ENCODE measurements at places on chromosomes 4 and X. TPM values are rescaled to one million over a fixed set of nuclear protein-coding genes. Genes with fewer than 3 reads are reported as not detected.

DNA sequence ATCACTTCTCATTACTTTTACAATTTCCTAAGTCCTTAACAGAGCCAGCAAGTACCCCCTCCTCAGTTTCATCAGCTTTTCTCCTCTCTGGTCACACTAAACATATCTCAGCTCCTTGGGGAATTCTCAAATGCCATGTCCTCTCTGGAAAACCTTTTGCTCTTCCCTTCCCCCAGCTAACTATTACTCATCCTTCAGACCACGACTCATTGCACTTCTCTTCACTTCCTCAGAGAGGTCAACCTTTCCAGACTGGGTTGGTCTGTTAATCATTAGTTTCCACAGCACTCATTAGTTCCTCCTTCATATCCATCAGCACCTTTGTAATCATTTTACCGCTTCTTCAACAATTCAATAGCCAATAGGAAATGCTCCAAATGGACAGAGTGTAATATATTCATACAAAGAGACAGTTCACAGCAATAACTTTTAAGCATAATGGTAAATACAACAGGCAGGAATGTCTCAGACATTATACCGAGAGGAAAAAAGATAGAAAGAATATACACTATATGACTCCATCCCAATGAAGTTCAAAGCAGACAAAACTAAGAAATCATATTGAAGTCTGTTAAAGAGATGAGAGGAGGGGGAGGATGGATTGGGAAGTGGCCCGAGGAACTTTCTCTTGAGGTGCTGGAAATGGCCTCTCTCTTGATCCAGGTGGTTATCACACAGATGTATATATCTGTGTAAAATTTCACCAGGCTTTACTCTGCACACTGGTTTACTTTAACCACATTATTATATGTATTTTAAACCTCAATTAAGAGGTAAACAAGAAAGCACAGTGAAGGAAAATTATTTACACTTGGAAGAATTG is 39.6 kb downstream of the DDX60L start:
- no peaks in the 10 kb centered on the region for H3K4me1 ChIP-seq
- no peak overlapping the region for H3K27ac ChIP-seq
- peak; percentile 20 for DNase-seq
- no peak overlapping the region for H3K4me3 ChIP-seq
- H3K36me3 ChIP-seq = no peaks in the 10 kb centered on the region

GRCh38 chr4:85717351-85717750 is 242.4 kb downstream of the ARHGAP24 start:
- H3K4me1 ChIP-seq = no peaks in the 10 kb centered on the region
- H3K4me3 ChIP-seq = no peak overlapping the region
- H3K27ac ChIP-seq = no peak overlapping the region
- no peaks in the 10 kb centered on the region for H3K36me3 ChIP-seq
- H3K27me3 ChIP-seq = no peaks in the 10 kb centered on the region

GRCh38 chrX:107537815-107538214 is 88.4 kb downstream of the FRMPD3 start:
- no peaks in the 10 kb centered on the region for H3K36me3 ChIP-seq
- H3K4me1 ChIP-seq = no peaks in the 10 kb centered on the region
- peak; percentile 30 for DNase-seq
- no peak overlapping the region for H3K27ac ChIP-seq

DNA sequence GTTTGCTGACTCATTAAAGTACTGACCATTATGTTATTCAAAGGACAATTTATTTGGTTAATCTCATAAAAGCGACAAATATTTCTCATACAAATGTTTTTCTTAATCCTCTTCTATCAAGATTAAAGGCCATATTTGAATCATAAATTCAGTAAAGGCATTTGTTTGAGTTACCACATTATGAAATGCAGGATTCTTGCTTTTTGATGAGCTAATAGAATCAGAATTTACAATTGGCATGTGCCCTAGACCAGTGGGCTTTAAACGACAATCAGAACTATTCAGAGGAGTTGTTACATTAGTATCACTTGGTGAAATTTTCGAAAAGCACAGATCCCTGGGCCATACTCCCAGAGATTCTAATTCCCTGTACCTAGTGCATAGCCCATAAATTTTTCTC is 55.3 kb downstream of the KLHL4 start:
- H3K4me1 ChIP-seq = no peaks in the 10 kb centered on the region
- no peak overlapping the region for H3K27ac ChIP-seq
- no peaks in the 10 kb centered on the region for H3K36me3 ChIP-seq
- no peaks in the 10 kb centered on the region for H3K27me3 ChIP-seq

DNA sequence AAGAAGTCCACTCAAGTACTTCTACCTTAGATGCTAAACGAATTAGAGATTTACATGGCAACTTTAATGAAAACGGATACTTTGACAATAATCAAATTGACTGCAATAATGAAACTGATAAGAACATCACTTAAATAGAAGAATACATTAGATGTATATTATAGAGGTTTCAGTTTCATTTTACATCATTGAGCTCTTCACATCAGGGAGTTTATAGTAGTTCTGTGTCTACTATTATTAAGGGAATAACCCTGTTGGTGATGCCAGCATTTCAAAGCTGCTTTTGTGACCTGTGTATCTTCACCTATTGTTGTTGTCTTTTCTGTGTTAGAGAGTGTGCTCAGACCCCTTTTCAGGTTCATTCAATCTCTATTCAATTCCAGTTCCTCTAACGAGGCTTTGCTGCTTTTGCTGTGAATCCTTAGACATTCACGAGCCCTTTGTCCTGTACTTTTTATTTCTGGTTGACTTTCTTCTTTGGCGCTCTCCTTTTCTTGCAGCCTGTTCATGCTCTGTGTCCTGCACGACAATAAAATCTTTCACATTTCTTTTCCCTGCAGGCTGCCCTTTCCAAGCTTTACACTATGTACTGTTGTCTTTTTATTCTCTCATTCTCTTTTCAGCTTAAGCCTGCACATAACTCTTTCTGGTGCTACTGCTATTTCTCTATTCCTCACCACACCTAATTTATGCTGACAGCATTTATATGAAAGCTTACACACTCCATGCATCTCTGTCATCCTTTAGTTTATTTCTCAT is 232.1 kb downstream of the CPE start:
- H3K36me3 ChIP-seq = no peaks in the 10 kb centered on the region
- H3K4me1 ChIP-seq = no peaks in the 10 kb centered on the region
- no peak for DNase-seq
- H3K4me3 ChIP-seq = peak overlapping the region; percentile 19
- H3K27ac ChIP-seq = no peak overlapping the region
- no peaks in the 10 kb centered on the region for H3K27me3 ChIP-seq

Gene RHOXF2
- not detected for total RNA-seq
